ENCODE measurements at places on chromosomes 7 and 10.

DNA sequence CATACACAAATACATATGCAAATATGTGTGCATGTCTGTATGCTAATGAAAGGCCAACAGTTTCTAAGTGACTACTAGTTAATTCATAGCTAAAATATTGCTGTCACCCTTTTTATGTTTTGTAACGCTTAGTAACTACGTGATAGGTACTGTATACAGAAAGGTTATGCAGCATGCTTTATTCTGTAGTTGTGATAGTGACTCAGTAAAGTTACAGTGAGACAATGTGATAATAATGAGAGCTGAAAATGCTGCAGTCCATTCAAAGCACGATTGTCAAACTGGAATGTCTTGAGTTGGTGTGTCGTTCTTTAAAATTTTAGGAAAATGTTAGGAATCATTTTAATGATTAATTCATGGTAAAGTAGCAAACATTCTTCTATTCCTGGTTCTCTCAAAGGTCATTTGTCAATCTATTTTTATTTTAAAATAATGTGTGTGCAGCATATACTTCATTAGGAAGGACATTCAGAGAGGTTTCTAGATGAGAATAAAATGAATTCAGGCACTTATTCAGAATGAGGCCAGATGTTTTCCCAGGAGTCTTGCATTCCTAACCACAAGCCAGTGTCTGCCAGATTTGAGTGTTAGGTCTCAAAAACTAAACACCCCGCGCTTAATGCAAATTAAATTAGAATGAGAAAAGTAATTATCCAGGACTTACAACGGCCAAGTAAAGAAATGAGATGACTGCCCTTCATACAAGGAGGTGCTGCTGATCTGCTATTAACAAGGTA lies 408.8 kb upstream of the FZD8 start:
- DNase-seq, result no peak

DNA sequence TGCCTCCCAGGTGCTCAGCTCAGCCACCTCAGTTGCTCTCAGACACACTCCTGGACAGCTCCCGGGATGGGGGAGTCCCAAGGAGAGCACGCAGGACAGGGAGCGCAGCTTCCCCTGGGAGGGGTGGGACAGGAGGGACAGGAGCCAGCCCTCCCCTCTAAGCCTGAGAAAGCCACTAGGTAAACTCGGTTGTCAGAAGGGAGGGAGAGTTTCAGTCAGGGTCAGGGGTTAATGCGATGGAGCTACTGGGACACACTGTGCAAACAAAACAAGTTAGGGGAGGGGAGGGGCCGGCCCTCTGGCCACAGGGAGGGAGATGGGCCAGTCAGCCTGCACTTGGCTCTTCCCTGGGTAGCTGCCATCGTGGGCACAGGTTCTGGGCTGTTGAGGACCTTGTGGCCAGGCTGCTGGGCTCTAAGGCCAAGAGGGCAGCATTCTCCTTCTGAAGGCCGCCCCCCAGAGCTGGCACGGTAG lies 31.1 kb downstream of the KAZALD1 start:
- DNase-seq, result no peak

DNA sequence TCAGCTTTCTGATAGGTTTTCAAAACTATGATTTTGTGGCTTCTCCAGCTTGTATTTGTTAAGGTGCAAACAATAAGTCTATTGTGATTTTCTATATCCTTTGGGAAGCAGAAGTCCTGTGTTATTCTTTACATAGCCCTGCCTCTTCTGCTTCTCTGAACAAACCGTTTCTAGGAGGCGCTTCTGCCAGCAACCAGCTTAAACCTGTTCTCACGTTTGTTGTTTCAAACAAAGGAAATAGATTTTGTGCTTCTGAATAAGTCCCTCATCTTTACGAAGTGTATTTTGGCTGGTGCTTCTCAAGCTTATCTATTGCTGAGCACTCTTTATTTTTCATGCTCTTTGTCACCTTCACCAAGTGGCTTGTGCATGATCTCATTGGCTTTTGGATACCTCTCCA lies 61.0 kb downstream of the VTI1A start:
- DNase-seq, result no peak

DNA sequence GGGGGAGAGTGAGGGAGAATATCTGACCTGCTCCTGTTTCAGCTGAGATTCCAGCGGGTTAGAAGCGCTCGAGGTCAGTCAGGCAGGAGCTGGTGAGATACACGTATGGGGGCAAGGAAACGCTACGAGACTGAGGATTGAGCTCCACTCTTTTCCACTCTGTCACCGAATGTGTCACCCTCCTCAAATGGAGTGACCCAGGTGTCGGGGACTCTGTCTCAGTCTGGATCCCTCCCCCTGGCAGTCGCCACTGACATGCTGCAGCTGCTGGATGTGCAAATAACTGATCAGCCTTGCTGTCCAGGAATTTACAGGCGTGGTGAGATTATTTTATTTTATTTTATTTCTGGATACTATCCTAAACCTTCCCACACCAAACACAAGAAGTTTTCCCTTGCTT lies 100.9 kb upstream of the DPP6 start:
- no peak for DNase-seq

GRCh38 chr10:61047788-61048560 lies 104.0 kb upstream of the RHOBTB1 start:
- no peak for DNase-seq

DNA sequence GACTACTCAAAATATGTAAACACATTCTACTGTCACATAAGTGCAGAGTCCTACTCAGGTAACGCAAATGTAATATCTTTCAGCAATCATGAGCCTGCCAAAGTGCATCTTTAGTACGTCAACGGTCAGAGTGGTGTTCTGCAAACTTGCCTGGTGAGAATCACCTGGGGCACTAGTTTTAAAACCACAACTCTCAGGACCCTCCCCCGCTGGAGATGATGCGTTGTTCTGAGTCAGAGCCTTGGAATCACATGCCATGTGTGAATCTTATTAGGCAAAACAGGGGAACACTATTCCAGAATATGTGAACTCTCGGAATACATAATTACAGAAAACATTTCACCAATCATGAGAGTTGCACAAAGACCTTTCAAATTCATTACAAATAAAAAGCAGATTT lies 115.7 kb downstream of the TPK1 start:
- DNase-seq, result no peak

Measured in CD4-positive, alpha-beta memory T cell (primary cell).